ENCODE measurements at places on chromosomes 11 and 22.

DNA sequence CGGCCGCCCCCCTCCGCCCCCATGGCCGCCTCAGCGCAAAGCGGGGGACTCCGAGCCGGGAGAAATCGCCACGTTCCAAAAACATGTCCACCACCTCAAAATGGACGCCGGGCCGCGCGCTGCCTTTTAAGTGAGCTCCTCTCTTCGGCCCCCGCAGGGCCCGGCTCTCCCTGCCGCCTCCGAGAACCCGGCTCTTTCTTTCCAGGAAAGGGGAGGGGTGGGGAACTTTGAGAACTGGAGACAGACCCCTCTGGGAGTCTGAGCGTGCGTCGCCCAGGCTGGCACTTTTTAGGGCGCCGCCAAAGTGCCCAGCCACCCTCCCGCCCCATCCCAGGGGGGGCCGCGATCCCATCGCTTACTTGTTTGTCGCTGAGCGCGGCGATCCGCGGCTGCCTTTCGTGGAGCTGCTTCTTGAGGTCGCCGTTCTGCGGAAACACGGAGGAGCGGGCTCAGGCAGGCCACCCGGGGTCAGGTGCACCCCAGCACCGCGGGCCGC is 1.6 kb downstream of the PHF21B start:
- DNase-seq: peak; percentile 5

DNA sequence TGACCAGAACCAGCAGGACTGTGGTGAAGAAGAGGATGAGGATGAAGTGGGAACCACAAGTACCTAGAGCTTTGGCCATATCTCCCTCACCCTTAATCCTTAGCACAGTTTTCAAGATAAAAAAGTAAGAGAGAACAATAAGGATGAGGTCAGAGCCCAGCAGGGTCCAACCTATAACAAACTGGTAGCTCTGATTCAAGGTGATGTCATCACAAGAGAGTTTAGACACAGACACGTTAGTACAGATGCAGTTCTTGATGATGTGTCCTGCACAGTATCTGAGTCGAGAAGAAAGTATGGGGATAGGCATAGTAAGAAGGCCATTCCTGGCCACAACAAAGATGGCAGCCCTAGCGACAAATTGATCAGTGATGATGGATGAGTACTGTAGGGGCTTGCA is 586 bp downstream of the OR56A5 start:
- DNase-seq: no peak

DNA sequence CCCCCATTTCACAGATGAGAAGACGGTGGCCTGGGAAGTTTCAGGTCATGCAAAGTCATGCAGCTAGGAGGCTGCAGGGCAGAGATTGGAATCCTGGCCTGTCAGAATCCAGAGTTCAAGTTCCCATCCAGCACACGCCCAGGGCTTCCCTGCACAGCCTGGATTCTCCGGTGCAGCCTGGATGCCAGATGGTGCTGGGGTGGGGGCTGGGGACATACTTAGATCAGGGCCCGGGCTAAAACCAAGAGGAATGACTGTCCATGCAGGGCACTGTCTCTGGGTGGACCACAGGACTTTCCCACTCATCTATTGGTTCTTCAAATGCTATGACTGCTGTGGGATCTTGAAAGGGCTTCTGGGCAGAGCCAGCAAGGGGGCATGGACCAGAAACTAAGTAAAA is 24.6 kb downstream of the LMO1 start:
- no peak for DNase-seq

DNA sequence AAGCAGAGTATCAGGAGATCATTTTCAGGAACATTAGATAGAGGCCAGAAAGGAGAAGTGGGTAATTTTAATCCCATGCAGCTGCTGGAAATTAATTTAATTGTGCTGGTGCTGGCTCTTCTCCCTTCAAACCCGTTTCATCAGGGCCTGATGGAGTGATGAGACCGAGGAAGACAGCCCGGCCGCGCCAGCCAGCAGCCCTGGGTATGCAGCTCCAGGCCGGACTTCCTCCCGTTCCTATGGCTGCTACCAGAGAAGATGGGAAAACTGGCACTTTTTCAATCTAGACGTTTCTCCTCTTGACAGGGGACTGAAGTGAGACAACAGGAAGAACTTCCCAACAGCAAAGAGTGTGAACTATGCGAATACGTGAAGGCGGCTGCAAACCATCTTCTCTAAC is 24.6 kb upstream of the ZBTB16 start:
- no peak for DNase-seq

DNA sequence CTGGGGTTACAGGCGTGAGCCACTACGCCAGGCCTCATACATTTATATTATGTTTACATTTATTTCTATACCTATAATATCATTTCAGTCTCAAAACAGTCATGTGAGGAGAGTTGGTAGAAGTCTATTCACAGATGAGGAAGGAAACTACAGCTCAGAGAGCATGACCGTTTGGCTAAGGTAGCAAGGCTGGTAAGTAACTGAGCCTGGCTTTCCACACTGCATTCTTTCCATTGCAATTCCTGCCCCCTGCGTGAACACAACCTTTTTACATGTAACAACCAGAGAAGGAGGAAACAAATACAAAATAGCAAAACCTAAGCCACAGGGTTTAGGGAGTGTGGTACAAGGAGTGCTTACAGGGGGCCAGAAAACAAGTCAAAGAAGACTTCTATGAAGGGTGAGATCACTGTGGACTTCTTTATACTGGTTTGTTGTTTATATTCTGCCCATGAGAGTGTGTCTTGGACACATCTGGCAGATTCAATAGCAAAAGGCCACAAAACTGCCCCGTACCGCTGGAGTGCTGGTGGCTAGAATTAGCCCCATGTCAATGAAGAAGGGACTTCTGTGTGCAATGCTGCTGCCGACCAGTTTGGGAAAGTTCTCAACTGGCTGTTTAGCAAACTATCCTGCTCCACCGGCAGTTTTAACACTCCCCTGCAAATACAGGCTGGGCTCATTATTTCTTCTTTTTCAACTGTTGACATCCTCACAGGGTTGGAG is 19.0 kb downstream of the MICAL3 start:
- no peak for DNase-seq

- no peak for DNase-seq
These were observed 26.1 kb downstream of the SYT13 start for GRCh38 chr11:45260071-45260470.

DNA sequence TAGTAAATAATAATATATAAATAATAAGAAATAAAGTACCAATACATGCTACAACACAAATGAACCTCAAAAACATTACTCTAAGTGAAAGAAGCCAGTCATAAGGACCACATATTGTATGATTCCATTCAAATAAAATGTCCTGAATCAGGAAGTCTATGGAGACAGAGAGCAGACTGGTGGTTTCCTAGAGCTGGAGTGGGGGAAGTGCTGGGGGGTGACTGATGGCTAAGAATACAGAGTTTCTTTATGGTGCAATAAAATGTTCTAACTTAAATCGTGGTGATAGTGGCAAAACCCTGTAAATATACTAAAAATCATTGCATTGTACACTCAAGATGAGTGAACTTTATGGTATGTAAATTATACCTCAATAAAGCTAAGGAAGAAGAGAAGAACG is 376.5 kb downstream of the BUD13 start:
- DNase-seq: no peak
